ENCODE measurements at places on chromosomes 13 and 19.

- DNase-seq, result no peak
Observed at GRCh38 chr13:43266936-43267615, 243.7 kb downstream of the DNAJC15 start.

DNA sequence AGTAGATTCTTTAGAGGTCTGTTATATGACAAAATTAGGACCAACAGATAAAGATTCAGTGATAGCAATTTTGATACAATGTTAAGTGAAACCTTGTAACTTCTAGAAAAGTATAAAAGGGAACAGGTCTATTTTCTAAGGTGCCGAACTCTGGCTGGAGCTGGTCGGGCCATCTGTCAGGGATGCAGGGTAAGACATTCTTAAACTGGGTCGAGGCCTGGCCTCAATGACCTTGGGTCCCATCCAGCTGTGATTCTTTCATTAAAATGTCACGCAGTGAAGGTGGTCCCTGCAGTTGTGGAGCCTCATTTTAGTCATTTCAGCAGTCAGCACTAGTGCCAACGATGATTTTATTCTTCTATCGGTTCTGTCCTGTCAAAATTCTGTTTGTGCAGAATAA is 271.9 kb upstream of the SPRY2 start:
- no peak for DNase-seq

DNA sequence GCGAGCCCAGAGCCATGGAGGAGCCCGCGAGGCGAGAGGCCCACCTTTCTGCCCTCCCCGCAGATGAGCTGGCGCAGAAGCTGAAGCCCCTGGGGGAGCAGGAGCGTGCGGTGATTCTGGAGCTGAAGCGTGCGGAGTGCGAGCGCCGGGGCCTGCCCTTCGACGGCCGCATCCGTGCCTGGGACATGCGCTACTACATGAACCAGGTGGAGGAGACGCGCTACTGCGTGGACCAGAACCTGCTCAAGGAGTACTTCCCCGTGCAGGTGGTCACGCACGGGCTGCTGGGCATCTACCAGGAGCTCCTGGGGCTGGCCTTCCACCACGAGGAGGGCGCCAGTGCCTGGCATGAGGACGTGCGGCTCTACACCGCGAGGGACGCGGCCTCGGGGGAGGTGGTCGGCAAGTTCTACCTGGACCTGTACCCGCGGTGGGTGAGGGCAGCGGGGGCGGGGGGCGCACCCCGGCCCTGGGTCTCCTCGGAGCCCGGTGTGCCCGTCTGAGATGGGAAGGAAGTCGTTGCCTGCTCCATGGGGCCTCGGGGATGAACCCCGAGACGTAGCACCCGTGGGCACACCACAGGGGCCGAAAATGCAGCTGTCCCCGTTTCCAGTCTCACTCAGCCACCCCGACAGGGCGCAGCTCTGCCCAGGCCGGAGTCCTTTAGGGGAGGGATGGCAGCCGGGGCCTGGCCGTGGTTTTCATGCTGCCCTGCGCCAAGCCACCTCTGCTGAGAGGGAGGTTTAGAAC is 12.1 kb upstream of the ZNF554 start:
- DNase-seq, result no peak

- DNase-seq, result peak; percentile 78
Observed at GRCh38 chr19:3135961-3136683, at the start of gene GNA15. TSS of gene GNA15 (plus strand) at chr19:3136033. CDS start at chr19:3136451, 418 bp downstream.

Measured in GM13977 (cell line).